ENCODE measurements at places on chromosomes 2 and 18.

DNA sequence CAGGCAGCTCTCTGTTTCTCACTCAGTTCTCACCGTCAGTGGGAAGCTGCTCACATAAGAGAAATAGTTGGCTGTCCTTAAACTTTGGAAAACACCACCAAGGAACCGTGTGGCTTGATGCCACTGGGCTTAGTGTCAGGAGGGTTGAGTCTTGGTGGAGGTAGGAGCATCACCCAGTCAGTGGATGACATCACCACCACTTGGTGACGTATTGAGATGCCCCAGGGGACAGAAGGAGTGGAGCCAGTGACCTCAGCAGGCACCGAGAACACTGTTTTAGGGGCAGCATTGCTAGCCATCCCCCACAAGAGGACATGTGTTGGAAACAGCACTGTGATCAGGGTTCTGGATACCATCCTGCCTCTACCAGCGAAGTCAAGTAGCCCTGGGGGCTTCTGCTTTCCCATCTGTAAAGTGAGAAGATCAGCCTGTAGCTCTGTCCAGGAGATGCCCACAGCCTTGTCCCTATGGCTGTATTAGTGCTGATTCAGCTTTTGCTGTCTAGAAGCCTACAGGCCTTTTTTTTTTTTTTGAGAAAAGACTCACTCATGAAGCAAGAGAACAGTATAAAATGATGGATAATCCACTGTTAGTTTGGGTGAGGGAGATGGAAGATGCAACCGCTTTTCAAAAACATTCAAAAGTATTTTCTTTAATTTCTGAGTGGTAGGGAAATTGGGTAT lies 66.2 kb downstream of the TSN start:
- no peak for DNase-seq

GRCh38 chr2:112182581-112183034 lies 44.4 kb downstream of the FBLN7 start:
- DNase-seq, result no peak

DNA sequence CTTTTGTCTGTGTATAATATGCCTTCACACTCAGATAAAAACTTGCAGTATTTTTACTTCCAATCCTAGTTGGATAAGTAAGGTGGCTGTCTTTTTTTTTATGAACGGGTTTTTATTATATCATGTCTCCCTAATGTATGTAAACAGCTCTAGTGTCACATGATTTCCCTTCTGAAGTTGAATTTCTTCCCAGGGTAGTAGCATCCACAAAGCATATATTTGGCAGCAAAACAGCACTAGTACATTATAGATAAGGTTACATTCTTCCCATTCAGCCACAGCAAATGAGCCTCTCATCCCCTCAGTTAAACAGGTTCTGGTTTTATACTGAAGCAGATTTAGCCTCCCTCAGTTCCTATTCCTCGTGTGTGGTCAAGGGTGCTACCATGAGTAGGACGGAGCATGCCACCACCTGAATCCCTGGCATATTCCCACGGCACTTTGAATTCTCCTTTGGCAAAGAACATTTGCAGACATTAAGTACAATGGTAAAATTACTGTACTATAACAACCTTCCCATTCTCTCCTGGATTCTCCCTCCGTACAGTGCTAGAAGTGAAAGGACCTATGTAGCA lies 15.4 kb upstream of the DTNA start:
- DNase-seq, result no peak

DNA sequence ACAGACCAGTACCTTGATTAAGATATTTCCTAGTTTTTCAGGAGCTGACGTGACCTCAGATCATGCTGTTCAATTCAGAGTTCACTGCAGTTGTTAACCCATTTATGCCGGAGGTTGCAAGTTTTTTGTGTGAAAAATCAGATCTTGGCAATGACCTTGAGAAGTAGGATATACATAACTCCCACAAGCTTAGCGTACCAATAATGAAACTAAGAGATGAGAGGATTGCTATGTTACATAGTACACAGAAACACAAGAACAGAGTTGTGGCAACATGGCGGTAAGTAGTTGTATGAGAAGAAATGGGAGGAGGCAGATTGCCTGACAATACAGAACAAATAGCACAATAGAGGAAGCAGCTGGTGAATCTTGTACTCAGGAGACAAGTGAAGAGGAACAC lies 39.1 kb downstream of the PPIG start:
- no peak for DNase-seq

DNA sequence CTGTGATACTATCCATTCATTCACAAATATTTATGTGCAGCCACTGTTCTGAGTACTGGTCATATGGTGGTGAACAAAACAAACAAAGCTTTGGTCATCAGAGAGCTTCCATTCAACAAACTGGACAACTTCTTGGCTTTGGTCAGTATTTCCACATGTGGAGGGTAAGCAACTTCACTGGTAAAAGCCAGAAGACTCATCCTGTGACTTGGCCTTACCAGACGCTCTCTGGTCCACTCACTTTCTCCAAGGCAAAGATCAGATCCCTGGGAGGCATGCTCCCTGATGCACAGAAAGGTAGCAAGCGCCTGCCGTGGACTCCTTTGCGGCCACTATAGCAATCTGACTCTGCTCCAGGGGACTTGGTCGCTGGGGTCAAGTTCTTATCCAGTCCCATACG lies 179.5 kb downstream of the EN1 start:
- DNase-seq, result no peak

- DNase-seq, result no peak
These were observed 115.0 kb upstream of the CDCA7 start for GRCh38 chr2:173239644-173240043.

- DNase-seq, result no peak
These were observed 7.6 kb downstream of the NMUR1 start for GRCh38 chr2:231522418-231523180.

DNA sequence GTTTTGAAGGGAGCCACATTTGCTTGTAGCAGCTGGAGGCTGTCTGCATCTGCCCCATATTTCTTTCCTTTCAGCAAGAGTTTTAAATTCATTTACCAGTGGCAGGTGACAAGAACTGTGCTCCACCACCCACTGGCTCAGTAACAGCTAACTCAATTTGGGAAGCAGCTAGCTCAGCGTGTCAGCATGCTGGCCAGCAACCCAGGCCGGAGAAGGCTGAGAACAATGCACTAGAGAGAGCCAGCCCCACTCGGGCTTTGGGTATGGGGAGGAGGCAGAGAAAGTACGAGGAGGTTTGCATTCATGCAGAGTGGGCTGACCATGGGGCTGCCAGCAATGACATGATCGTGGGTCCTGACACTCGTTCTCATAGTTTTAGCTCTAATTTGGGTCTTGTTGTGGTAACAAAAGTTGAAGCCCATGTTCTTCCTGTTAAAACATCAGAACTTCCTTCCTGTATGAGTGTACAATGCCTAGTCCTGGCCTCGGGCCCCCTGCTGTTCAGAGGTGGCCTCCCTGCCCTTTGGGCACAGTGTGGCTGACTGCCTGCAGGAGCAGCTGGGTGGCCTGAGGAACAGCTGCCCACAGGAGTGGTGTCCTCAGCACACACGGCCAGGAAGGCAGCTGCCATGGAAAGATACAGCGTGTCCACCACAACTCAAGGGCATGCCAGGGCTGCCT lies 23.0 kb downstream of the CDC42EP3 start:
- no peak for DNase-seq

GRCh38 chr2:241509155-241509784 lies 886 bp upstream of the STK25 start:
- DNase-seq, result no peak

DNA sequence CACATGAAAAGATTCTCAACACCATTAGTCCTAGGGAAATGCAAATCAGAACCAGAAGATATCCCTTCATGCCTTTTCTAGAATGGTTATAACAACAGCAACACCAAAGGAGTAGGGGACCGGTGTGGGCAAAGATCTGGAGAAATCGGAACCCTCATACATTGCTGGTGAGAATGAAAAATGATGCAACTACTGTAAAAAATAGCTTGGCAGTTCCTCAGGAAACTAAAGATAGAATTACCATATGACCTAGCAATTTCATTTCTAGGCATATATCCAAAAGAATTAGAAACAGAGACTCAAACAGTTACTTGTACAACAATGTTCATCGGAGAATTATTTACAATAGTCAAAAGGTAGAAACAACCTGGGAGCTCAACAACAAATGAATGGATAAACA lies 29.2 kb upstream of the CDH7 start:
- DNase-seq, result no peak

- no peak for DNase-seq
These were observed 486.3 kb upstream of the MAP2 start for GRCh38 chr2:208937521-208937920.

GRCh38 chr2:138435701-138436100 lies 65.9 kb upstream of the SPOPL start:
- DNase-seq, result no peak

- DNase-seq, result no peak
These were observed 76.0 kb downstream of the EMX1 start for GRCh38 chr2:72993147-72993932.

GRCh38 chr2:142741764-142742269 lies 135.6 kb upstream of the KYNU start:
- DNase-seq, result no peak

GRCh38 chr2:222960126-222960525 lies 91.9 kb upstream of the KCNE4 start:
- DNase-seq, result no peak

- no peak for DNase-seq
These were observed 13.3 kb downstream of the CTIF start for GRCh38 chr18:48552130-48552529.

DNA sequence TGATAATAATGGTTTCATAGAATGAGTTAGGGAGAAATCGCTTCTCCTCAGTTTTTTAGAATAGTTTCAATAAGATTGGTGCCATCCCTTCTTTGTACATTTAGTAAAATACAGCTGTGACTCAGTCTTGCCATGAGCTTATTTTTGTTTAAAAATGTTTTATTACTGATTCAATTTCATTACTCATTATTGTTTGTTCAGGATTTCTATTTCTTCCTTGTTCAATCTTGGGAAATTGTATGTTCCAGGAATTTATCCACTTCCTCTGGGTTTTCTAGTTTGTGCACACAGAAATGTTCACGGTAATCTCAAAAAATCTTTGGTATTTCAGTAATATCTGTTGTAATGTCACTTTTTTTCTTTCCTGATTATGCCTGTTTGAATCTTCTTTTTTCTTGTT lies 371.5 kb upstream of the SETBP1 start:
- no peak for DNase-seq

- DNase-seq, result no peak
These were observed 35.6 kb upstream of the NRP2 start for GRCh38 chr2:205646680-205647079.

GRCh38 chr2:85549095-85549494 lies 10.1 kb downstream of the MAT2A start:
- no peak for DNase-seq

DNA sequence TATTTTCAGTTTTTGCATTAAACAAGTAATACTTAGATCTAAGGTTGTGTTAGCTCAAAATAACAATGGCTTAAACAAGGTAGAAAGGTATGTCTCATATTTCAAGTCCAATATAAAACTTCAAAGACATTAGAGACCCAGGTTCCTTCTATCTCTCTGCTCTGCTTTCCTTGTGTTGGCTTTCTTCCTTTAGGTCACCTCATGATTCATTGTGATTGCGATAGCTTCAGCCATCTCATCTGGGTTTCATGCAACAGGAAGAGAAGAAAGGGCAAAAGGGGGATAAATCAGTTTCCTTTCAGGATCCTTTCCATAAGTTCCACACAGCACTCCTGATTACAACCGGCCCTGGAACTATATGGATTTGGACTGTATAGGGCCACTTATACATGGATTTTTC lies 16.0 kb upstream of the TBR1 start:
- DNase-seq, result no peak

- no peak for DNase-seq
These were observed 70.9 kb downstream of the ODC1 start for GRCh38 chr2:10377052-10377746.

GRCh38 chr2:218569661-218570500 lies 1.2 kb downstream of the CNOT9 start:
- peak; percentile 50 for DNase-seq

DNA sequence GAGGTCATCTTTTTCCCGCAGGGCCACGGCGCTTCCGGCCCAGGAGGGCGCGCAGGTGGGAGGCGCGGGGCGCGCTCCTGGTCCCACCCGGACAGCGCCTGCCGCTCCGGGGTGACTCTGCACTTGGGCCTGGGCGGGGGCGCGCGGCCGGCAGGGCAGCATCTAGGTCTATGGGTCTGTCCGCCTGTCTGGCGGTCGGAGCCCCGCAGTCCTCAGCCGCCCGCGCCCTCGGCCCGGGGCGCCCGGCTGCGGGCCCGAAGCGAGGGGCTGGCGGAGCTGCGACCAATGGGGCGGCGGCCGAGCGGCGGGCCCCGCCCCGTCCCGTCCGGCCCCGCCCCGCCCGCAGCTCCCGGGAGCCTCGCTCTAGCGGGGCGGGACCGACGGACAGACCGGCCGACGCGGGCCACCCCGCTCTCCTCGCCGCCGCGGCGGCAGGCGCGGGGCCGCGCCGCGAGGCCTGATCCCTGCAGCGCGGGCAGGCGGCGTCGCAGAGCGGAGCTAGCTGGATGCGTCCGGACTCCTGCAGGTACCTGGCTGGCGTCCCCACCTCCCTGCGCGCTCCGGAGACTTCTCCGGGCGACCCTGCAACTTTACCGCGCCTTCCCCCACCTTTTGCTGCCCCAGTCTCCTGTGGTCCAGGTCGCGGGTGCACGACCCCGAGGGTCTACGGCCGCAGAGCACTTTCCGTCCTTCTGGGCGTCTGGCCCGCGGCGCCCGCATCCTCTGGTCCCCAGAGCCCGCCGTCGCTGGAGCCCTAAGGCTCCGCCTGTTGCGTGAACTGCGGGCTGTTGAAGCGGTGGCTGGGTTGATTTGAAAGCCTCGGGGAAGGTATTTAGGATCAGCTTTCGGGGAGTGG lies at the start of gene KCNS3:
Gene KCNS3 (plus strand): TSS at position 387 of the 856 bp plus-strand sequence. CDS start 52,342 bp downstream, outside the sequence.
- DNase-seq, result peak; percentile 82

DNA sequence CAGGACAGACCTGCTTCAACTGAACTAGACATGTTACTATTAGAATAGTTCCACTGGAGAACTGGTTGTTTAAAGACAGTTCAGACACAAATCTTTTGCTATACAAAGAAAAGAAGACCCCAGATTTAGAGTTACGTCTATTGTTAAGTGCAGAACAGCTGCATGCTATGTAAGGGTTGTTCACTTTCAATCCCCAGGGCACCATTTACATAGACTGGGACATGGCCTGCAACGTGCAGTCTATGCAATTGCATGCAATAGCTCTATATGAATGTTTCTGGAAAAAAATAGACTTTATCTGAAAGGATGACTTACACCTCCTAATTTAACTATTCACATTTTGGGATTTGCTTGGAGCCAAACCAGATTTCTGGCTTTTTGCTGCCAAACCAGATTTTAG lies 36.1 kb upstream of the DPP10 start:
- no peak for DNase-seq

DNA sequence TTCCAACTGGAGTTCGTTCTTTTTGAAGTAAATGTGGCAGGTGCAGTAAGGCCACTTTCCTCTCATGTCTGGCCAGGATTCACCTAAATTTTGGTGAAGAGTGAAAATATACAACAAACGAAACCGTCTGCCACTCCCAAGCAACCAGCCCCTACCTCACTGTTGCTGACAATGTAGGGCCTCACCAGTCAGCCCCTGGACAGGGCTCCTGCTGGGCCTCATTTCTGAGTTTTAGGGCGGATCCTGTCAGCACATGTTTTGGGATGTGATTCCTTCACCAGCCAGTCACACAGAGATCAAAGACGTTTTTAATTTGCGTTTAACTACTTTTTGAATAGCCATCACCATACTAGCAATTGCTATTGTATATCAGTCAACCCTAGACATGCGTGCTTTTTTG lies 185.0 kb downstream of the WDR7 start:
- DNase-seq, result no peak

GRCh38 chr2:219707496-219708285 lies 80.3 kb downstream of the SLC4A3 start:
- no peak for DNase-seq

Measured in right kidney (tissue), 9 donors.